Activated naive CD4-positive, alpha-beta T cell treated with Interleukin-2 at 50 U/mL for 16 hours (primary cell): ENCODE measurements at places on chromosomes 11 and 22.

GRCh38 chr11:118912742-118913410 lies 12.8 kb downstream of the BCL9L start:
- no peak for DNase-seq

DNA sequence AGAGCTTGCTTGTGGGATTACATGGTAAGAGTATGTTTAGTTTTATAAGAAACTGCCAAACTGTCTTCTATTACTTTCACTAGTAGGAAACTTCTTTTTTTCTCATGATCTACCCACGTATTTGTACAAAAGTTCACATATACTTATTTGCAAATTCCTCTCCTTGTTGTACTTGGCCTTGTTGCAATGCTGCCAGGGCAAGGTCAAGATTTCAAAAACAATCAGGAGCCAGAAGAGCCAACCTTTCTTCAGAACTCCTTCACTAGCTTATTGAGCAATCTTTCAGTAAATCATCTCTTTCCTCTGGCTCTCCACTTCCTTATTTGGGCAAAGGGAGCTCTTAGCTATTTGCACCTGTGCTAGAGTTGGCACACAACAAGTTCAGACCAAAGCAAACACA lies 9.7 kb downstream of the SRSF8 start:
- no peak for DNase-seq

- DNase-seq = no peak
These were observed 195.9 kb downstream of the DSCAML1 start for GRCh38 chr11:117601006-117601708.

GRCh38 chr11:64998141-64998540 lies 1.4 kb upstream of the BATF2 start:
- DNase-seq = no peak

DNA sequence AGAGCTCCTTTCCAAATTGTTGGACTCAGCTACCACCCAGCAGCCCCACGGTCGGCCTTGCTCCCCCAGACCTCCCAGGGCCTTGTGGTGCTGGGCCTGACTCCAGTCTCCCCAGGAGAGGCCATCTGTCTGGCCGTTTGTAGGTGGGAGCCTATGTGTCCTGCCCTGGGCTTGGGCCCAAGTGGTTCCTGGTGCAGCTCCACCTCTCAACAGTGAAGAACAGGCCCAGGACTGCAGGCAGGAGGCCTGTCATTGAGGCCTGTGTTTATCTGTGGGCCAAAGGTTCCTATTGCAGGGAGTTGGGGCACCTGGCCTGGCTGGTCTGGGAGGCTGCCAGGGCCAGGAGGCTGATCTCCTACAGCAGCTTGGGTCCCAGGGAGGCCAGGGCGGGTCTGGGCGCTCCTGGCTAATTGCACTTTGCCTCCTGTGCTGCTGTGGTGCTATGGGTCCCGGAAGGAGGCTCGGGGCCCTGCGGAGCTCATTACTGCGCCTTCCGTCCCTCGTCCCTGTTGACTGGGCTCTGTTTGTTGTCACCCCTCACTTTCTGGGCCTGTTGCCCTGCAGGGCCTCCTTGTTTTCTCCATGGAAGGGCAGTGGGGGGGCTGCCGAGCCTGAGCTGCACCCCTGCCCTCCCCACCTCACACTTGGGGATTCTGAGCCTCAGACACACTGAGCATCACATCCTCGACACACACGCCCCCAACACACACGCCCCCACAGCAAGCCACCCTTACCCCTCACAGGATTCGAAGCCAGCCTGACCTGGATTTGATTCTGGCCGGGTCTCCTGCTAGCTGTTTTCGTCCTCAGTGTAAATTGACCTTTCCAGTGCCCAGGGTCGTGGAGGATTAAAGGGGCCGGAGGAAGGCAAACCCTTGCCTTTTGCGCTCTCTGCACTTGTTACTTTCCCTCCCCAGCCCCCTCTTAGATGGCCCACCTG lies 6.8 kb upstream of the OMP start:
- DNase-seq = no peak

GRCh38 chr11:10524471-10524870 lies 16.5 kb downstream of the RNF141 start:
- no peak for DNase-seq

DNA sequence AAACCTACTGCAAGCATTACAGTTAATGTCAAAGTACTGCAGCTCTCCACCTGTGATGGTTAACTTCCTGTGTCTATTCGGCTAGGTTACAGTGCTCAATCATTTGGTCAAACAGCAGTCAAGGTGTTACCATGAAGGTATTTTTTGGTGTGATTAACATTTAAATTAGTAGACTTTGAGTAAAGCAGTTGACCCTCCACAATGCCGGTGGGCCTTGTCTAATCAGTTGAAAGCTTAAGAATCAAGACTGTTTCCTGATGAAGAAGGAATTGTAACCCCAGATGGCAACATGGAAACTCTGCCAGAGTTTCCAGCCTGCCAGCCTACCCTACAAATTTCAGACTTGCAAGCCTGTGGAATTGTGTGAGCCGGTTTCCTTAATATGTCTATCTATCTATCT lies 683.9 kb downstream of the BRD1 start:
- no peak for DNase-seq

DNA sequence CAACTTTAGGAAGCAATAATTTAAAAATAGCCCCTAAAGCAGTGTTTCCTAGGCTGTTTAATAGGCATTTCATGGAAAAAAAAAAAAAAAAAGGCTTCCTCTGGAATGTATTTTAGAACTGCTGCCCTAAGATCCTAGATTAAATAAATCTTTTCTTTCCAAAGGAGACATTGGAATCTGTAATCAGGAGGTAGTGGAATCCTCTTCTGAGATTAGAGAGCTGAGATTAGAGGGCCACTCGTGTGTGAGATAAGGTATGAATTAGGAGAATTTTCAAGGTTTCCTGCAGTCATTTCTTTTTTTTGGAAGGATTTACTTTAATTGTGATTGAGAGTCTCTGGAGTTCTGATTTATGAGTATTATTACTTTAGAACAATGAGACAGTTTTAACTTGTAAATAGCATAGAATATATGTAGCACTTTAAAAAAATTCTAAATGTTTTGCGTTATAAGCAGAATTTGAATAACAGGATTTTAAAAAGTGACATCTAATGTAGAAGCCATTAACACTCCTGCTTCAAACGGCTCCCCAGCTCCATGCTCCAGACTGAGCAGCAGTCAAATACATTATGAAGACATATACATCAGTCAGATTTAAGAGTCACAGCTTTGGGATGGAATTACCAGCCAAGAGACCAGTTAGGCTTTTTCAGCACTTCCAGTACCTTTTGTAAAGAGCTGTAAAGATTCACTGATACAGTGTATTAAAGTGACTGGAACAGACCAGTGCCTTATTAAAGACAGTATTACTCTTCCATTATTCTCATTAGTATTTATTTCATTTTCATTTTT lies 5.0 kb downstream of the EED start:
- DNase-seq = no peak

DNA sequence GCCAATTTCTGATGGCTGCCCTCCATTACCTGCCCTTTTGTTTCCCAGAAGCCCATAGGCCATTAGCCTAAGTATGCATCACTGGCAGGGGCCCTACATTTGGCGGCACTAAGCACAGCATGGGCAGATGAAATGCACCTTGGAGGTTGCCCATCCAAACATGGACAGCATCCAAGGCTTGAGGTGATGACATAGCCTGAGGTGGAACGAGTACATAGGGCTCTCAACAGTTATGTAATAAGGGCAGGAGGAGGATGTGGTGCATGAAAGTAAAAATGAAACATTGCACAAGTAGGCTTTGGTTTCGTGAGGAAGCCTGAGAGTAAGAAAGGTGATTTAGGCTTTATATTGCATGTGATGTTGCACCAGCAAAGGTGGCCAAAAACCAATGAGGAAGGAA lies 148.1 kb downstream of the FAM76B start:
- DNase-seq = peak; percentile 11

- peak; percentile 64 for DNase-seq
These were observed at the start of gene BMAL1 for GRCh38 chr11:13277768-13278608. Gene BMAL1, plus strand, starts transcription at chr11:13277790. Its CDS starts 76,519 bp downstream, at chr11:13354309.

- DNase-seq = no peak
These were observed 2.7 kb downstream of the TENM4 start for GRCh38 chr11:79437981-79438630.

- DNase-seq = no peak
These were observed 59.8 kb downstream of the SYN3 start for GRCh38 chr22:32998373-32998772.

DNA sequence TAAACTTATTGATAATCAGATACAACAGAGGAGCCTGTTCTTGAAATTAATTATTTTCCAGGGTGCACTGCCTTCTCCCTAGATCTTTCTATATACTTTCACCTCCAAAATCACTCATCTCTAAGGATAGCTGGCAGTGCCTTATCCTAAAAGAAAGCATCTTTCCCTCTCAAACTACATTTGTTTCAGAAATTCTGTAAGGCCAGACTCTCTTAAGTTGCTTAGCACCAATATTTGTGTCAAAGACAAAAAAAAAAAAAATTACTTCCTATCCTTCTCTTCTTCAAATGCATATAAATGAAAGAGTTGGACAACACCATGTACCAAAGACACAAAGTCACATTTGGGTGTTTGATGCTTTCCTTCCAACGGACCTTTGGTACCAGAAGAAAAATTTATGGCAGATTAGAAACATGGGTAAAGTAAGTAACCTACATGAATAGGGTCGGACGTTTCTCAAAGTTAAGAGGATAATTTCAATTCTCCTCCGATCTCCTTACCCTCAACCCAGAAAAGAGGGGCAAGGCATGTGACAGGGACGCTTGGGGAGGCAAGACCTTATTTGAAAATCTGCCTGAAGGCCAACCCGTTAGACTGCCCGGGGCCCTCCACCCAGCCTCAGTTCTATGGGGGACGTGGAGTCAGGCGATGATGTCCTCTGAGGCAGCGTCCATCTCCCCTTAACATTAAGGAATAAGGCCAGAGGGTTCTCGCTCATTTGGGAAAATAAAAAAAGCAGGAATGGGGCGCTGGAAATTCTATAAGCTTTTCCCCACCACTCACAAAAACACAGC lies 66.3 kb downstream of the ETS1 start:
- no peak for DNase-seq

- no peak for DNase-seq
These were observed 45.6 kb upstream of the CHRM4 start for GRCh38 chr11:46437122-46437689.

DNA sequence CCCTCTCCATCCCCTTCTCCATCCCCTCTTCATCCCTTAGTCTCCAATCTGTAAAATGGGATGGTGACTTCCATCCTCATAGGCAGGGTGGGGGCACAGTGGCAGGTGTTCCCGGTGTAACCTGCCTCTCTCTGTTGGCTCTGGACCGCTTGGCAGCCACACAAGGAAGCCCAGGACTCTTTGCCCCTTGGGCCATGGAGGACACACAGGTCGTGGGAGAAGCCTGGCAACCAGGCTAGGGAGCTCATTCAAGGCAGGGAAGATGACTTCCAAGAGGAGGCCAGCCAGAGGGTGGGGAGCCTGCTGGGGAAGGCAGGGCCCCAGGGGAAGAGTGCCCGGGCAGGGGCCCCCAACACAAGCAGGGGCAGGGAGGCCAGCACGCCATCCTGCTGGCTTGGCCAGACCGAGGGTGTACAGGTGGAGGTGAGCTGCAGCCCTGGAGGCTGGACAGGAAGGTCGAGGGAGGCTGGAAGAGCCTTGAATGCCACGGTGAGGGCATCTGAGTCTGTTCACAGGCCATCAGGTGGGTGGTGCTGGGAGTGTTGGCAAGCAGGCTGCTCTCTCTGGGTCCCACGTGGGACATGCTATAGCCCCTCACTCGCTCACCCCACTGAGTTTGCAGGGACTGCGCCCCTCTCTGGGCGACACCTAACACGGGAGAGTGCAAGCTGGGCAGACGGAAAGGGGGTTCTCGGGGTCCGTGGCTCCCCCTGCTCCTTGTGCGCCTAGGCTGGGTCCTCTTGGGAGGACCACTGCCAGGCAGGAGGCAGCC lies 15.5 kb upstream of the CTSD start:
- no peak for DNase-seq

DNA sequence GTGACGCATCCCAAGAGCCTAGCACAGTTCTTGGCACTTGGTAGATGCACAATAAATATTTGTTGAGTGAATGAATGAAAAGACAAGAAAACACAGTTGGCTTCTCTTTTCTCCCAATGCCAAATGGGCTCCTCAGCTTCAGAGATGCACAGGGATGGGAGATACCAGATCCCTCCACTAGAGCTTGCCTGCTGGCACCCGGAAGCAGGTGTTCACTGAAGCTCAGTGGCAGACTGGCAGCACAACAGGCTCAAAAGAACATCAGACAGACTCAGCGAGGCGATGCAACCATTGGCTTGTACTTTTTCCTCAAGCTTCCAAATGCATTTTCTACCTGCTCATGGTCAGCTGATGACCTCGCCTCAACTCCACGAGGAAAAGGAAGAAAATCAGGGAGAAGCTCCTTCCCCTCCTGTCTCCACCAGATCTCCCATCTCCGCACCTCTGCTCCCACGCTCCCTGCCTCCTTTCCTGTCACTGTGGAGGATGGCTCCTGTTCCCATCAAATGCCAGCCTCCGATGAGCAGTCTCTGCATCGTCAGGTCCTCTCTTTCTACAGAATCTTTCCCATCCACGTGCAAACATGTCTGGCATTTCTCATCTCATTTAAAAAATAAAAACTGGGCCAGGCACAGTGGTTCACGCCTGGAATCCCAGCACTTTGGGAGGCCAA lies 5.8 kb downstream of the RAPSN start:
- no peak for DNase-seq

DNA sequence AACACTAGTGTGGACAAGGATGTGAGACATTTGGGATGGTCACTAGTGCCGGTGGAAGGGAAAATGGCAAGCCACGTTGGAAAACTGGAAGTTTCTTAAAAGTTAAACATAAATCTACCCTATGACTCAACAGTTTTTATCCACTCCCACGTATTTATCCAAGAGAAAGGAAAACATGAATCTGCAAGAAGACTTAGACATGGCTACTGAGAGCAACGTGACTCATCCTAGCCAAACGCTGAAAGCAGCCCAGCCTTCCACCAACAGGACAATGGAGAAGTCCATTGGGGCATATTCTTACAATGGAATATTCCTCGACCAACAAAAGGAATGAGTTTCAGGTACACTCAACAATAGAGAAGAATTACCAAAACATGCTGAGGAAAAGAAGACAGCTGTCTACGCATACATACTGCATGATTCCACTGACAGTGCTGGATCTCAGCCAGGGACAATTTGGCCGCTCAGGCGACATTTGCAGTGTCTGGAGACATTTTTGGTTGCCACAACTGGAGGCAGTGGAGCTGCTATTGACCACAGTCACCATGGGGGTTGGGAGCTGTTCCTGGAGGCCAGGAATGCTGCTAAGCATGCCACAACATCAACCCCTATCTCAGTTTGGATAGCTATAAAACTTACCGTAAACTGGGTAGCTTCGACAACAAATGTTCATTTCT lies 21.2 kb downstream of the SYT13 start:
- no peak for DNase-seq
